CD4-positive, alpha-beta T cell treated with Interleukin-21 for 1 hour (primary cell): ENCODE measurements at places on chromosomes 1 and 21.

GRCh38 chr1:178646821-178647220 lies 78.2 kb upstream of the RALGPS2 start:
- no peak for DNase-seq

DNA sequence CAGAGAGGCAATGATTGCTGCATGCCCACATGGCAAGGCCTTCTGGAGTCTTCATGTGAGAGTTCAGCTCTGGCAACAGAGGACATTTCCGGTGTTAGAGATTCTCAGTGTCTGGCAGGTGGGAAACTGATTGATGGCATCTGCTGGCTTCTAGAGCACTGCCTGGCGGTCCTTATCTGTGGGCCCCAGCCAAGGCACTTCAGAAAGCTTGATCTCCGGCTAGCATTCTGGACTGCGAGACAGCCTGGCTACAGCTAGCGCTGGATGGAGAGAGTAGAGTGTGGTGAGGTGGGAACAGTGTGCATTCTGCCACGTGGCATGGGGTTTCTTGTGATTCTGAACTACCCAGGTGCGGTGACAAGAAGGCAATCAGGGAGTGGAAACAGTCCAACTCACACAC lies 9.4 kb downstream of the ZNF678 start:
- no peak for DNase-seq

GRCh38 chr1:67723620-67724019 lies 38.6 kb downstream of the GADD45A start:
- DNase-seq, result no peak

GRCh38 chr21:32772281-32773047 lies 909 bp upstream of the PAXBP1 start:
- peak; percentile 46 for DNase-seq

DNA sequence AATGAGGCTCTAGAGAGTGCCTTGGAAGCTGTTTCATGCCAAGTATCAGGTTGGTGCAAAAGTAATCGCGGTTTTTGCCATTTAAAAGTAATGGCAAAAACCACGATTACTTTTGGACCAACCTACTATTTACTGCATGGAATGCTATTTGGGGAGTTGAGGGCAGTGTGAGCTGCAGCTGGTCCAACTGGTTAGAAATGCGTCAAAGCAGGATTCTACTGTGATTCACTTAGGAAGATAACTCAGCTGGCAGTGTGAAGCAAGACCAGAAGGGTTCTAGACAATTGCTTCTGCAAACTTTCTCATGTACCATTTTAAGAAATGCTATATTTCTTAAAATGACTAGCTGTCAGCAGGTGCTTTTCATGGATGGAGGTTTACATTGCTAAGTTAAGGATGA lies 21.2 kb upstream of the PLA2G2C start:
- no peak for DNase-seq

- DNase-seq, result peak; percentile 58
These were observed 20.7 kb upstream of the LAX1 start for GRCh38 chr1:203744075-203744972.
